Hematopoietic multipotent progenitor cell treated with erythropoietin and hydrocortisone succinate and interleukin-3 and kit ligand, for 6 days (in vitro differentiated cells): ENCODE measurements at places on chromosomes 3 and 15.

GRCh38 chr15:85302271-85302670, 78.1 kb upstream of the AKAP13 start:
- DNase-seq = no peak

DNA sequence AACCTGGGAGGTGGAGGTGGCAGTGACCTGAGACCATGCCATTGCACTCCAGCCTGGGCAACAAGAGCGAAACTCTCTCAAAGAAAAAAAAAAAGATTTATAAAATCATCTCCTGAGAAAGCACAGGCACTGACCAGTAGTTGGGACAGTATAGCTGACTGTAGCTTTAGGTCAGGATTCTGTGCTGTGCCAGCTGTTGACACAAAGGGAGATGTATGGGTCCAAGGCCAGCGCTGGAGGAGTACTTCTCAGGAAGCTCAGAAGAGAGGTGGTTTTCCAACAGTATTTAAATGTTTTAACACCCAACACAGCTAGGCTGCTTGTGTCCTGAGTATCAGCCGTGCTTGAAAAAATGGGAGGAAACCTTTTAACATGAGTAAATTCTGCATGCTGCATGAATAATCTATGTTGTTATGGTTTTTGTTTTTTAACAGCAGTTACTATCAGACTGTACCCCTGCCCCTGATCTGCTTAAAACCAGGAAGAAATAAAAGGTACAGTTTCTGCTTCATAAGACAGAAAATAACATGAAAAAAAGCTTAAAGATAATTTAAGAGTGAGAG, 6.5 kb downstream of the RAMAC start:
- DNase-seq = no peak

- no peak for DNase-seq
These were observed 43.3 kb downstream of the HOMER2 start for GRCh38 chr15:82909080-82909815.

- DNase-seq = no peak
These were observed 60.4 kb downstream of the P3H2 start for GRCh38 chr3:190060192-190060775.

DNA sequence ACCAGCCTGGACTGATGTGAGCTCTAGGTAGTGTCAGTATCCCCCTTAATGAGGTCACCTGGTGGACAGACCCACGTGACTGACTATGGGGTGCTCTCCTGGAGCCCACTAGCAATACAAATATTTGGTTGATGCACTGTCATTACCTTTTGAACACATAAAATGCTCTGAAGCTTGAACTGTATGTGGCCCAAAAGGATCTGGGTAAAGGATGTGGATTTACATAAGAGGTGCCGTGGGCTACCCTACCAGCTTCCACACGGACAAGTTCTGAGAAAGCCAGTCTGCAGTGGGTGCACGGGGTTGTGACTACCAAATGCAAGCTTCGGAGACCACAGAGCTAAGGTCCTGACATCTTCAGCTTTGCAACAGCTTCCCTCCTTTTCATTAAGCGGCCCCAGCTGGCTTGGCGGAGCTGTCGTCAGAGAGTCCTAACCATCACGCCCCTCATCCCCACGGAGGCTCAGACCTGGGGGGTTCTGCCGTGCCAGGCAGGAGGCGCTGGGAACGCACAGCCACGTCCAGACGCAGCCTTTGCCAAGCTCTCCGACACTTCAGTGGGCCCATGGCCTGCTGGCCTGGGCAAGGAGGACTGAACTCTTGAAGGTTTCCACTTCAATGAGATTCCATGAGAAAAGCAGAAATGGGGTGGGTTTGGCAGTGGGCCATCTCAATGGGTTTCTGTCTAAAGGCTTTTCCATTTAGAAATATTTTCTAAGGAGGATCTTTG, 228.3 kb downstream of the ADAMTS17 start:
- DNase-seq = no peak

GRCh38 chr3:138875754-138876664, 41.3 kb upstream of the PIK3CB start:
- DNase-seq = peak; percentile 97
